Urinary bladder (tissue), 4 donors: ENCODE measurements at places on chromosomes 11 and 22. TPM values are rescaled to one million over a fixed set of nuclear protein-coding genes. Genes with fewer than 3 reads are reported as not detected.

GRCh38 chr22:49228431-49229037, 599.1 kb downstream of the BRD1 start:
- DNase-seq = no peak

- DNase-seq = no peak
These were observed 2.1 kb downstream of the LGALS12 start for GRCh38 chr11:63508009-63508408.

GRCh38 chr11:109507836-109508561, 86.0 kb downstream of the C11orf87 start:
- peak; percentile 2 for DNase-seq

GRCh38 chr22:28064920-28065319, 145.9 kb upstream of the PITPNB start:
- no peak for DNase-seq

DNA sequence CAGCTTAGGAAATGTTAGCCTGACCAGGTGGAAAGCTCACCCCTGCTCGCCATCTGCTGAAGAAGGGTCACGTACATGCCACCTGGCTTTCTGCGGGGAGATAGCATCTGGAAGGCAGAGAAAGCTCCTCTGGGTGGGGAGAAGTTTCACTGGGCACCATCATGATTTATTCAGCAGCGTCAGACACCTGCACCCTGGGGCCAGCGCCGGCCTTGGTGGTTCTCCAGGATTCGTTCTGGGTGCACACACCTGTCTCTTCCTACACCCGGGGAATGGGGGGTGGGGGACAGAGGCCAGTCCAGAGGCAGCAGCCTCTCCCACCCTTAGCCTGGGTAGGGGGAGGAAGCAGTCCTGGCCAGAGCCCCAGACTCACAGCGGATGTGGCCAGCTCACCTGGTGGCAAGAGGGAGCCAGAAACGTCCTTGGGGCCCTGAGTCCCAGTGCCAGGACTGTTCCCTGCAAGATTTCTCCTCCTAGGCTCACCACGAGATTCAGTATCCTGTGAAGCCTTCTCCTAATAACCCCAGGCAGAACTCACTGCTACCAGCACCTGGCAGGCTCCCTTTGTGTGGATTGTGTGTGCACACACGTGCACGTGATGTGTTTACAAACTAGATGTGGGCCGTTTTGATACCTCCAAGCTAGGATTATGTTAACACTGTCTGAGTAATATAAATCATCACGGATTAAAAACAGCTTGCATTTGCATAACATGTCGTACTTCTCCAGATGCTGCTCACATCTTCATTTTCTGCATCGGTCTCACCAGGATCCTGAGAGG, 17.3 kb upstream of the RASD2 start:
- no peak for DNase-seq

DNA sequence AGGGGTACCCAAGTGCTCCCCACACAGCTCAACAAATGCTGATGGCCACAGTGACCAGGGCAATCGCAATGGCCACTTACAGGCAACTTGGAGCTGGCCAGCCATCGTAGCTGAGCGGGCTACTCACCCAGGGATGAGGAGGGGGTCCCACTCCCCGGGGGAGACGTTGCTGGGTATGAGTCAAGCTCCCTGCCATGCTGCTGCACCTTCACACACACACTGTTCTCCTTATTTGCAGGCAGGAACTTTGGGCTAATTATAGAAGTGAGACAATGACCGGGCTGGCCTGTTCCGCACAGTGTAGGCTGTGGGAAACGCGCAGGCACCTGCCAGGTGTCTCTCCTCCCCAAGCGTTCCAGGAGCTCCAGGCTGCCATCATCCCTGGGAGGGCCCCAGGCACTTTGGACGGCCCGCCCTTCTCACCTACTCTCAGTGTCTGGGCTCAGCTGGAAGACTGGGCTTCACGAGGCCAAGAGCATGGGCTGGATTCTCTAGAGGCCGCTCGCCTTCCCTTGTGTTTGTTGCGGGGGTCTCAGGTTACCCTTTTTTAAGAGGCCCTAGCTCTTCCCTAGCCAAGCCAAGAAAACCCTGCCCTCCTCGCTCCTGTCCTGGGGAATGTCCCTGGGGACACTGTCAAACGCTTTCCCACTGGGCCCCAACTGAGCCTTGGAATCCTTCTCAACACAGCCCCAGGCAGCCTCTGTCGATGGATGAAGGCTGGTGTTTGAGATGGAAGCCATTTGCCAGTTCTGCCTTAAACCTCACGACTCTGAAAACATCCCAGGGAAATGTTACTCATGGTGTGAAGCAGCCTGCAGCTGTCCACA, 73.0 kb downstream of the RTL6 start:
- no peak for DNase-seq

- DNase-seq = no peak
These were observed 66.9 kb downstream of the SPON1 start for GRCh38 chr11:14029440-14029839.

- no peak for DNase-seq
These were observed 86.5 kb upstream of the PPARA start for GRCh38 chr22:46063846-46064227.

- DNase-seq = no peak
These were observed at the start of gene HSPA8 for GRCh38 chr11:123061403-123062157. Gene HSPA8, minus strand, starts transcription at chr11:123062136. Its CDS starts 812 bp downstream, at chr11:123061324.

DNA sequence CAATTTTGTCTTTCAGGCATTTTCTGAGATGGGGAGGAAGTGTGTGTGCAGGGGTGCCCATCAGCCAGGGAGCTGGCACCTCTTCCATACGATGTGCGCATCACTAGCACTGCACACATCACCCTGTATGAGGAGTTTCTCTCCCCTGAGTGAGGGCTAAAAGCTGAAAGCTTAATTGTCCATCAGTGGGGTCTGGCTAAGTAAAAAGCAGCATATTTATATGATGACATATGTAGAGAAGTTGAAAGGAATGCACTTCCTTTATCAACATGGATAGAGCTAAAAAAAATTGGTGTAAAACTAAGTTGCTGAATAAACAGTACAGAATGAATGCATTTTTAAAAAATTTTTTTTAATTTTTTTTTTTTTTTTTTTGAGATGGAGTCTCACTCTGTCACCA, 4.0 kb downstream of the VSTM5 start:
- no peak for DNase-seq

DNA sequence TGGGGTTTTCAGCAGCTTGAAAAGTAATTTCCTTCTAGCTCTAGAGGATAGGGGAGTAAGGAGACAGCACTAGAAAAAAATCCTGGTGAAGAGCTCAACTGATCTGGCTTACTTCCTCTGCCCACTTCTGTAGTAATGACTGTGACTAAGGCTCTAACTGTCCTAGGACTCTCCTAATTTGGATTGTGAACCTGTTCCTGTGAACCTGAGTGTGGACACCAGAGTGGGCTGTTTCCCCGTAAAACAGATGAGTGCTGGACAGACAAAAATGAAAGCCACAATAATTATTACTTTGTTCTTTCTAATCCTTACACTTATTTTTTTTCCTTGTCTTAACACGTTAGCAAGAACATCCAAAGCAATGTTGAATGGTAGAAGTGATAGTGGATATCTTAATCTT, 154.1 kb downstream of the AASDHPPT start:
- no peak for DNase-seq

GRCh38 chr11:83042964-83043711, 28.6 kb downstream of the RAB30 start:
- no peak for DNase-seq

Gene CSNK2A3
- 1.6 TPM for polyA plus RNA-seq

Gene HBD
- not detected for polyA plus RNA-seq

Gene CDC42EP2
- polyA plus RNA-seq = 30.1 TPM

Gene LRRN4CL
- 16.7 TPM for polyA plus RNA-seq

Gene CRYBB1
- polyA plus RNA-seq = 1.4 TPM

Gene CCDC116
- 0.37 TPM for polyA plus RNA-seq

Gene GRK3
- 2.7 TPM for polyA plus RNA-seq

Gene POU2AF3
- polyA plus RNA-seq = 7.7 TPM

Gene OR5D14
- polyA plus RNA-seq = not detected

Gene MS4A4A
- polyA plus RNA-seq = 41.0 TPM

Gene PRR5L
- 3.6 TPM for polyA plus RNA-seq

Gene FXYD2
- polyA plus RNA-seq = 1.9 TPM
